ENCODE measurements at places on chromosomes 7 and 10. TPM values are rescaled to one million over a fixed set of nuclear protein-coding genes. Genes with fewer than 3 reads are reported as not detected.

The ZNF239 gene
- total RNA-seq = 6.3 TPM

The FANK1 gene
- 0.20 TPM for total RNA-seq

The DPP6 gene
- not detected for total RNA-seq

The HACD1 gene
- 23.5 TPM for total RNA-seq

The ATG9B gene
- 0.20 TPM for total RNA-seq

The TMEM176A gene
- not detected for total RNA-seq

The OR9A2 gene
- total RNA-seq = not detected

The SLC26A5 gene
- total RNA-seq = not detected

The NEBL gene
- total RNA-seq = 1.1 TPM

The AKR1B15 gene
- not detected for total RNA-seq

The TBL2 gene
- total RNA-seq = 80.8 TPM

The GIGYF1 gene
- 22.9 TPM for total RNA-seq

The AOC1 gene
- not detected for total RNA-seq

The SPDYE5 gene
- not detected for total RNA-seq

The NME8 gene
- not detected for total RNA-seq

The AFAP1L2 gene
- under 0.01 TPM for total RNA-seq

The CCDC126 gene
- total RNA-seq = 7.0 TPM

The TAS2R5 gene
- 0.59 TPM for total RNA-seq

The FGL2 gene
- 0.20 TPM for total RNA-seq

The FRMD4A gene
- total RNA-seq = 33.2 TPM

The TLX1 gene
- total RNA-seq = not detected

The SEC61A2 gene
- total RNA-seq = 11.0 TPM

All from subcutaneous preadipocyte (primary cell).